ENCODE measurements at places on chromosomes 6 and 20.

DNA sequence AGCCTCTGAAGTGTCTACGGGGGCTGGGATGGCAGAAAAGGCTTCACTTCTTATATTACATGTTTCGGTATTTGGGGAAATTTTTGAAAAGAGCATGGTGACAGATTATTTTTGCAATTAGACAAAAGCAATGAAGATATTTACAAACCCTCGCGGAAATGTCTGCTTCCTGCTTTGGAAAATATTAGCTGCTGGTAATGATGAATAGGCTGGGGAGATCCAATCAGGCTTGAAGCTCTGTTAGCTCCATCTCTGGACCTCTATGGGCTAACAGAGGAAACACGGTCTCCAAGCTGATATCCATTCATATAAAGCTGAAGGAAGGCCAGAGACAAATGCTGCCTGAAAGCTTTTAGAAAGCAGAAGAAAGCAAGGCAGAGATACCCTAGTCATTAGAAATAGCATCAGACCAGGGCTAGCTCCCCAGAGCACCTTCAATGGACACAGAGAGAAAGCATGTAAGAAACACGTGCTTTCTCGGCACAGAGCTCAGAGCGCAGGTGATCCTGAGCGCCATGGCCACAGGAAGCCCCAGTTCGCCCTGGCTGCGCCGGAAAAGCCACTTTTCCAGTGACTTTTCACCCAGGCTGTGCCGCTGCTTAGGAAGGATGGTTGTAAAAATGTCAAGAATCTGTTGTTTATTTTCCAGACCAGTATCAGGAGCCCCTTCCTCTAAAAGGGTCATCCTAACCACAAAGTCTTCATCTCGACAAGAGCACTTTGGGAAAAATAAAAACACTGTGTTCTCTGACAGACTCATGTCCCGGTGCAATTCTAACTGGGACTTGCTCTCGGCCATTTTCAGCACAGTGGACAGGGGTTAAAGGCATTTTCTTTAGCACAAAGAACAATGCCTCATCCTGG is 68.5 kb upstream of the NFATC2 start:
- DNase-seq: no peak

GRCh38 chr20:31924561-31924960 is 27.3 kb downstream of the PDRG1 start:
- DNase-seq: no peak

DNA sequence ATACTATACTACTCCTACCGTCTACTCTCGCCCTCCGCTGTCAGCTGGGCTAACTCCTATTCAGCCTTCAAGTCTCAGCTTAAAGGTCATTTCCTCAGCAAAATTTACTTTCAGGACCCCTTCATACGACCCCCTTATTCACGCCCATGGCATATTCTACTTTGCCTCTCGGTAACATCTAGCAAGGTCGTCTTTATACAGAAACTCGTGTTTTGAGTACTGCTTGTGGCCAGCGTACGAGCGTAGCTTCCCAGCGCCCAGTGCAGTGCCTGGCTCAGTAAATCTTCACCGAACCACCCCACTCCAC is 546 bp downstream of the CRNKL1 start:
- DNase-seq: no peak

GRCh38 chr20:50191065-50191543 is 474 bp downstream of the CEBPB start:
- DNase-seq: no peak

DNA sequence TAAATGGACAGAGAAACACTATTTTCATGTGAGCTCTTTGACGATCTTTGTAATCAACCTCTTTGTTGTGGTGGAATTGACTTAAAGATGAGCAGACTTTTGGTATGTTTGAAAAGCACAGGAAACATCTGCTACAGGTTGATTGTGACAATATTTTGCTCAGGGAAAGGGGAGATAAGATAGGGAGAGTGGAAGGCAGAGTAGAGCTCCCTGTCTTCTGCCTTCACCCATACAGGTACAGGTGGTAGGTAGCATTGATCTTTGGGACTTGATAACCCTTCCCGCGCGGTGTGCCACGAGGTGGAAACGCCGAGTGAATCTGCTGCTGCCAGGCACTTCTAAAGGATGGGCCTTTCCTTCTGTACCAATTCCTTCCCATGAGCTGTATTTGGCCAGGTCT is 183.6 kb downstream of the UTRN start:
- DNase-seq: no peak

DNA sequence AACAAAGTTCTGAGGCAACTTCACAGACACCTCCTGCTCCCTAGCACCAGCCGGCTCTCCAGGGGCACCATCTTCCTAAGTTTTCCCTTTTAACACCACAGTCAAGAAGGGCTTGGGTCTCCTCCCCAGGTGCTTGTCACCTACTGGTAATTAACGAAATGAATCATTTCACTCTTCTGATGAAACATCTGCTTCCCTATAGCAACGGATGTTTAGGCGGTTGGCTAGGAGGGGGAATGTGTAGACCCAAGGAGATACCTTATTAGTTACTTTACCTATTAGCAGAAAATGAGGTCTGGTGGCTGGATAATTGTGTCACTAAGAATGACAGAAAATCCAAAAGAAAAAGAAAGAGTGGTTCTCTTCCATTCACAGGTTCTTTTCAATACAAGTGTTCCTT is 46.3 kb upstream of the FABP7 start:
- DNase-seq: no peak

GRCh38 chr20:5918856-5919625 is 31.3 kb downstream of the TRMT6 start:
- no peak for DNase-seq

GRCh38 chr6:96923871-96924493 is 546 bp upstream of the KLHL32 start:
- no peak for DNase-seq

DNA sequence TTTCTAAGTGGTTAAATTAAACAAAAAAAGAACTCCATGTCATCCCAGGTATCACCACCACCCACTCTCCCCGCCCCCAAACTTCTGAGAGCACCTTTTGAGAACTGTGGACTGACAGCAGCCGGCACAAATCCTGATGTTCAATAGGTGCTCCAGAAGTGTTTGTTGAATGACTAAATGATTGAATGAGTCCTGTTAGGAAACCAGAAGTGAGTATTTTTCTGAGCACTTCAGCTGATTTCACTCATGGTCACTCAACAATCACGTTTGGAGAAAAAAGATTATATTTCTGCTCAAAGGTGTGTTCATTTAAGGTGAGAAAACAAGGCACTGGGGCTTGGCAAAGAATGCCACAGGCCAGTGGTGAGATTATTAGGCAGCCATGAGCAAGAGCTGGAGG is 6.2 kb upstream of the HNF4A start:
- DNase-seq: no peak

GRCh38 chr6:51459958-51460357 is 627.5 kb downstream of the PKHD1 start:
- DNase-seq: no peak

GRCh38 chr20:51220293-51220706 is 197.4 kb upstream of the KCNG1 start:
- DNase-seq: peak; percentile 28

DNA sequence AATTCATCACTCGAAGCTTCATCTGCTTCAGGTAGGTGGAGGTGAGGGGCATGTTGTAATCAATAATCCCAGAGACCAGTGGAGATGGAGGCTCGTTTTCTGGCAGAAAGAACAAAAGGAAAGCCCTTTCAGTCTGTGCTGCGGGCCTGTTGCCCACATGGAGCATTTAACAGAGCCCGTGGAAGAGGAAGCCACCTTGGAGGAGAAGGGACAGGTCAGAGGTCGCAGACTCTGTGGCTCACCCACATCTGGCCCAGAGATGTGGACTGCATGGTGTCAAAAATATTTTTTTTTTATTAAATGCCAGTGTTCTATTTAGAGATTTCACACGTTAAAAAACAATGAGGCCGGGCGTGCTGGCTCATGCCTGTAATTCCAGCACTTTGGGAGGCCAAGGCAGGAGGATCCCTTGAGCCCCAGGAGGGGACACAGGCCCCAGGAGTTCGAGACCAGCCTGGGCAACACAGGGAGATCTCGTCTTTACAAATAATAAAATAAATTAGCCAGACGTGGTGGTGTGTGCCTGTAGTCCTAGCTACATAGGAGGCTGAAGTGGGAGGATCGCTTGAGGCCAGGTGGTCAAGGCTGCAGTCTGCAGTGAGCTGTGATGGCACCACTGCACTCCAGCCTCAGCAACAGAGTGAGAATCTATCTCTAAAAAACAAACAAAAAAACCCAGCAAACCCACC is 73.6 kb downstream of the NOL4L start:
- no peak for DNase-seq

GRCh38 chr6:26328265-26328844 is 36.6 kb upstream of the BTN3A2 start:
- no peak for DNase-seq

DNA sequence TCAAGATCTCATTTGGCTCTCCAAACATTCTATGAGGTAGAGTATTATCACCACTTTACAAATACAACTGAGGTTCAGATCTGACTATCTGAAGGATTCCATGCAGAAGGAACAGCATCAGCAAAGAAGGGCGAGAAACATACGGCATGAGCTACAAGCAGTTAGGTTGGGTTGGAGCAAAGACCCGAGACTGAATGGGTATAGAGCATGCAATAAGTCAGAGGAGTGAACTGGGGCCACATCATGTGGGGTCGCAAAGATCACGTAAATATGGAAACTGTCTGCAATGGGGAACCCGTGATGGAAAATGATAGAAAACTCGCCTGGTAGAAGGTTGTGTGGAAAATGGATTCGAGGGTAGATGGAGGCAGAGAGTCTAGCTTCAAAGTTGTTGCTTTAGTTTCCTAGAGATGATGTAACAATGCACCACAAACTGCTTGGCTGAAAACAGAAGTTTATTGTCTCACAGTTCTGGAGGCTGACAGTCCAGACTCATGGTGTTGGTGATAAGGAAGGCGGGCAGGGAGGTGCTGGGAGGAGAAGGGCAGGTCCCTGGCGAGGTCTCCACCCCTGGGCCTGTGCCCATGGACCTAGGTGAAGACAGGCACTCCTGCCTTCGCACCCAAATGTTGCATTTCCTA is 44.3 kb upstream of the BCLAF1 start:
- DNase-seq: no peak

GRCh38 chr6:108277831-108278230 is 17.0 kb upstream of the SNX3 start:
- DNase-seq: no peak

DNA sequence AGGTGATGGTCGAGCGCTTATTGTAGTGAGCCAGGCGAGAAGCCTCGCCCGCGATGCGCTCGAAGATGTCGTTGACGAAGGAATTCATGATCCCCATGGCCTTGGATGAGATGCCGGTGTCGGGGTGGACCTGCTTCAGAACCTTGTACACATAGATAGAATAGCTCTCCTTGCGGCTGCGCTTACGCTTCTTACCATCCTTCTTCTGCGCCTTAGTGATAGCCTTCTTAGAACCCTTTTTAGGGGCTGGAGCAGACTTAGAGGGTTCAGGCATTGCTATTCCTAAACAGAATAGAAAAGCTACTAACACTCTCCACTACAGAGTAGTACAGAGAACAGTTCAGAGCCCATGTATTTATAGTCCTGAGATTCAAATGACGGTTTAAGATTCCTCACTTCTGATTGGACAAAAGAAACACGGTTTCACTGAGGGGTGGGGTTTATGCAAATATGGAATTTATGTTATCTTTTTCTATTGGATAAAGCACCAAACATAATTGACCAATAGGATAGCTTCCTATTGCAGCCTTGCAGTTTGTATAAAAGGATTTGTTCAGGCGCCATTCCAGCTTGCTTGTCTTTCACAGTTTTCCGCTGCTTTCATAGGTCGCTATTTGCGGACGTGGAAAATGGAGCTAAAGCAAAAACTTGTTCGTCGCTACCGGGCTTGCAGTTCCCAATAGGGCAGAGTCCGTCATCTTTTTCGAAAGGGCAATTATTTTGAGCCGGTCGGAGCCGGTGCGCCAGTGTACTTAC is 43.7 kb upstream of the HFE start:
- DNase-seq: no peak

- DNase-seq: no peak
Observed at GRCh38 chr20:9075264-9076095, 6.6 kb downstream of the PLCB4 start.

DNA sequence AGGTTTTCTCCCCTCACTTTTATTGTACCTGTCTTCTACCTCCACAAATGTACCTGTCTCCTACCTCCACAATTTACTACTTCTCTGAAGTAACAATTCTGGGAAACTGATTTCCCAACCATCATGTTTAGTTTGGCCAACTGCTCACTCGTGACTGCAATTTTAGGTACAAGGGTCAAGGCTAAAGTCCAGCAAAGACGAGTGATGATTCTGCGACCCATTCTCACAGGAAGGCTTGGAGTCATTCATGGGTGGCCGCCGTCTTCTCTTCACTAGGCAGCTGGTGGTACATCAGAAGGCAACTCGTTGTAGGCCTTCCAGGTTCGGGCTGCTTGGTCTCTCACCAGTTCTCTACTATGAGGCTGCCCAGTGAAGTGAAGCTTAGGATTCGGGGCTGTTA is 483.8 kb upstream of the JARID2 start:
- DNase-seq: no peak

DNA sequence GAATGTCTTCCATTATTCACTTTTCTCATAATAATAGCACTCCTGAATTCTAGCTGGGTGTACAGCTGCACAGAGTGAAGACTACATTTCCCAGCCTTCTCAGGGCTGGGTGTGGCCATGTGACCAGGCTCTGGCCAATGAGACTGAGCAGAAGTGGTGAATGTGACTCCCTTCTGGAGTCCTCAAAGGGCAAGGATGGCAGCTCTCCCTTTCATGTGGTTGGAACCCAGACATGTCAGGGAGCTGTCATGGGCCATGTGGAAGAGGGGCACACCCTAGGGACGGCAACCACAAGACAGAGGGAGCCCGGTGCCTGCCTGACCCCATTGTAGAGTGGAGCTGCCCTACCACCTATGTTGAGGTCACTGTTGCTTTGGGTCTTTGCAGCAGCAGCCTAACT is 312.8 kb upstream of the SULF2 start:
- DNase-seq: no peak

GRCh38 chr20:2131366-2131765 is 29.7 kb downstream of the STK35 start:
- no peak for DNase-seq

GRCh38 chr6:99605074-99605734 is 1.4 kb upstream of the PRDM13 start:
- no peak for DNase-seq

- DNase-seq: no peak
Observed at GRCh38 chr20:4949833-4950178, 51.5 kb downstream of the SLC23A2 start.

GRCh38 chr6:148971031-148971927 is 224.4 kb downstream of the UST start:
- no peak for DNase-seq

DNA sequence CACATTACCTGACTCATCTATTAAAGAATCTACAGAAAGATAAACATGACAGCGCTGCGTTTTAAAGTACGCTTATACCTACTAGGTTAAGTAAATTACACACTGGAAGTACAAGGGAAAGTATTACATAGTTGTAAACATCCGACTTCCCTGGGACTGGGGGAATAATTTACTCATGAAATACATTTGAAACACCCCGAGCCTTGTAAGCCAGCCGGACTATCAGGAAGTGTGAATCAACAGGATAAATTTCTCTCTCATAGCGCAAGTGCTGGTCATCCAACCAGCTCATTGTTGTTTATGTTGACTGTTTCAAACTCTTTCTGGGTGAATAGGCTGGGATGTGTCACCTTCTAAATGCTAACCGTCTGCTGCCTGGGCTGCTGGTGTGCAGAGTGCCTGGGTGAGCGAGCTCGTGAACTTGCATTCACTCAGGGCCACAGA is 4.9 kb downstream of the BMP6 start:
- DNase-seq: no peak

All from activated naive CD8-positive, alpha-beta T cell treated with anti-CD3 and anti-CD28 coated beads, Interleukin-2, amount 50 U/mL, for 16 hours (primary cell).